ENCODE measurements at places on chromosomes 12 and 14.
A peak's percentile ranks its signal among the peaks of the same experiment; 100 is the strongest.

- DNase-seq, result no peak
Observed at GRCh38 chr12:94180558-94181296, 32.4 kb downstream of the PLXNC1 start.

GRCh38 chr12:54037360-54038283 is 4.8 kb downstream of the HOXC5 start:
- peak; percentile 80 for DNase-seq

- DNase-seq, result no peak
Observed at GRCh38 chr14:77240336-77240915, 30.6 kb downstream of the NGB start.

DNA sequence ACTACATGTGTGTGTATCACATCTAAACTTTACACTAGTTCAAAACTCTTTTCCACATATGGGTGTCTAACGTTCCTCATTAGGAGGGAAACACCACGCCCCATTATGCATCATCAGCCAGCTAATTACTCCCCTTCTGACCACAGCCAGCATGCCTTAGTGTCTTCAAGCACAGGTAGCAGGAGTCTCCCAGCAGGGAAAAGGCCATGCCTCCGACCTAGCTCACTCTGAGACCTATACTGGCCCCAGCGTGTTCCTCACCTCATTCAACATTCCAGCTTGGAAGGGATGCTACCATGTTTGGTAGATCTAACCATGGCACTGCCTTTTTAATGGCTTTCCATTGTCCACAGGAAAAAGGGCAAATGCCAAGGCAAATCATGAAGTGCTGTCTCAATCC is 66.1 kb upstream of the PRB2 start:
- no peak for DNase-seq

DNA sequence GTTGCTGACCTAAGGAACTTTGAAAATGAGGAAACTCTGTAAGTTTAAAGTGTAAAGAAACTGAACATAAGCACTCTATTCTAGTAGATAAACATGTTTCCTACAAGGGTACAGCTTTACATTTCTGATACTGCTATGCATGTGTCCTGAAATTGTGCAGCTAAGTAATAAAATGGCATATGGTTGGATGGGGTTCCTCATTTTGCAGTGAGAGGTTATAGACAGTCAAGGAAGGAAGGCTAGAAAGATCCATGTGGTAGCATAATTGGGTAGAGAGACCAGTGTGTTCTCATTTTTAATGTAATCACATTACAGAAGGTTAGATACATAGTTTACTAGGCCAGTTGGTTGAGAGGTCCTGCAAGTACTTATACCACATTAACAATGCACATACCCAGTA is 477.0 kb downstream of the TMEM121 start:
- no peak for DNase-seq

- no peak for DNase-seq
Observed at GRCh38 chr12:7026854-7027253, 8.6 kb upstream of the LPCAT3 start.

DNA sequence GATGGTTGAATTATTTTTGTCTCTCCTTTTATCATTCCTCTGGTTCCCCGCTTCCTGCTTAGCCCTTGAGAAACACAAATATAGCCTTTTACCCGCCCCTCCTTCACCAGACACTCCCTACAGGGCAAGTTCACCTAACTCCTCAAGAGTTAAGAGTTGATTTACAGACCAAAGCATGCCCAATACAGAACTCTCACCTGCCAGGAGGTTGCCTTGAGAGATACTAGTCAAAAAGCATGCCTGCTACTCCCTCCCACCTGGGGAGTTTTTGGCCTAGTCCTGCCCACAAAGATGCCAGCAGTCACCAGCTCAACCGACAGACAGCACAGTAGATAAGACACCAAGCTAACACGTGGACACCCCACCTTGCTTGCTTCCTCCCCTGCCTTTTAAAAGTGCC is 11.2 kb downstream of the LGMN start:
- no peak for DNase-seq

DNA sequence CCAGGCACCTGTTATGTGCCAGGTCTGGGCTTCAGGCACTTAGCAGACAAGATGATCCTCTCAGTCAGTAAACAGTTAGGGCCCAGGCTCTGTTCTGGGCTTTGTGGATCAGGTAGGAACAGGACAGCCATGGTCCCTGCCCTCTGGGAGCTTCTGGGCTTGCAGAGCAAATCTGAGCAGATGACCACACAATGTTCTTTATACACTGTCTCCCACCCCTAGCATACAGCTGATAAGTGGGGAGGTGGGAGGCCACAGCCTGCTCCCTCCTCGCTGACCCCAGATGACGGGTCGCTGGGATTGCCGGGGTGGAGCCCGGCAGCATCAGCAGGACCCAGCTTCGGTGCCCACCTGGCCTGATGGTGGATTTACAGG is 53.1 kb upstream of the RIN3 start:
- DNase-seq, result no peak

DNA sequence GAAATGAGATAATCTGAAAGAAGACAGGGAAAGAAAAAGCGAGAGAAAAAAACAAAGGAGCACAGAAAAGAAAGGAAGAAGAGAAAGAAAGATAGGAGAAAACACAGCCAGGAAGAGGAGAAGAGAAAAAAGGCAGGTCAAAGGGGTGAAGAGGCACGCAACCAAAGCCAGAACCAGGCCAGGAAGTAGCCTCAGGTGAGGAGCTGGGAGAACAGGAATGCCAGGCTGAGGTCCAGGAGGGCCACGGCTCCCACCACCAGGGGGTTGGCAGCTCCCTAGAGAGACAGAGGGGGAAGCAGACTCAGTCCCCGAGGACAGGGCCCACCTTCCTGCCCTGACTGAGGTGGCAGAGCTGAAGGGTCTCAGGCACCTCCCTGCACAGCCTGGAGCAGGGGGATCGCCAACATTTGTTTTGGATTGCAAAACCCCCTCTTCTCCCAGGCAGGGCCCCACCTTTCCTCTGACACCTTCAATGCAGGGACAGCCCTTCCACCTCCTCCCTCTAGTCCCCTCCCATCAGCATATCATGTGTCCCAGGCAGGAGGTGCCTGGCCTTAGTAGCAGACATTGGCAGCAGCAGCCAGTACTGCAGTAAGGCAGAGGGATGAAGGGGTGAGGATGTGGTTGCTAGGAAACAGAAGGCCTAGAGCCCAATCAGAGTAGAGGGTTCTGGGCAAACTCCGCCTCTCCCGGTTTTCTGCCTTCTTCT is 2.0 kb upstream of the AP1G2 start:
- DNase-seq, result no peak

GRCh38 chr12:79083181-79083580 is 218.6 kb downstream of the SYT1 start:
- DNase-seq, result no peak

DNA sequence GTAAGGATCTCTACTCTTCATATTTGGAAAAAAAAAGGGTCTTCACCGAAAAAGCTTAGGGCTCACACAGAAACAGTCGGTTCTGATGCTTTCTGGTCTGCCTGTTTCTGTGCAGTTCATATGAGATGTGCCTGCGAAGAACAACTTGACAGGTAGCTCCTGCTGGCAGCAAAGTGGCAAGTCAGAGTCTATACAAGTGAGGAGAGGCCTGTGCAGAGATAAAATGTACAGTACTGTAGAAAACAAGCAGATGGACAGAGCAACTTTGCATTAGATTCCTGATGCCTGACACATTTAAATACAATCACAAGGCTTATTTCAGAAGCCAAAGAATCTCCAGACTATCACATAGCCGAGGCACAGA is 936.0 kb downstream of the DIO2 start:
- DNase-seq, result no peak

GRCh38 chr14:29805415-29806123 is 122.1 kb downstream of the PRKD1 start:
- DNase-seq, result no peak

DNA sequence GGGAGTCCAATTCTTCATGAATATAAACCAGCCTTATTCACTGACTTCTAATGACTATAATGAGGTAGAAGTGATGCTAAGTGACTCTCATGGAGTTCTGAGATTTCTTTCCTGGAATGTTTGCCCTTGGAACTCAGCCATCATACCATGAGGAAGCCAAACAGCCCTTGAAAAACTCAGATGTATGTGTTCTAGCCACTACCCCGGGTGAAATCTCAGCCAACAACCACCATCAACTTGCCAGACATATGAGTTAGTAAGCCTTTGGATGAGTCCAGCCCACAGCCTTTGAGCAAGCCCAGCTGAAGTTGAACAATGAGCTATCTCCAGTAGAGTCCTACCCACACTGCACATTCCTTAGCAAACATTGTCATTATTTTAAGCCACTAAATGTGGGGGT is 149.5 kb downstream of the SLC6A15 start:
- DNase-seq, result no peak

- DNase-seq, result no peak
Observed at GRCh38 chr12:12671850-12672660, 23.9 kb downstream of the GPR19 start.

- DNase-seq, result no peak
Observed at GRCh38 chr14:61101803-61102548, 120.9 kb downstream of the SLC38A6 start.

DNA sequence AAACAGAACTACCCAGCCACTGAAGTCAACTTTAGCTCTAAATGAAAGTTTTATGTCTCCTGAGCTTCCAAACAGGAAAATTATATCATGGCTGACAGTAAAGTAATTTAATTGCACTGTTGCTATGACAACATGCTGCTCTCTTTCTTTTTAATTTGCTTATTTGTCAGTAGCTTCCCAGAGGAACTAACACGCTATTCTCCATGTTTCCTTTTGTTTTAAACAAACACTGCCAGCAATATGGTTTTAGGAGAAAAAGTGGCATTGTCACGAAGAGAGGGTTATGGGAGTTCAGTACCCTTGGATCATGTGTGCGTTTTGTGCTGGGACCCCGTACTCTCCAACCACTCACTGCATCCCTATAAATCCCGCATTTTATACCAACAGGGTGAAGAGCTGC is 1.9 kb downstream of the FOXN3 start:
- DNase-seq, result no peak

DNA sequence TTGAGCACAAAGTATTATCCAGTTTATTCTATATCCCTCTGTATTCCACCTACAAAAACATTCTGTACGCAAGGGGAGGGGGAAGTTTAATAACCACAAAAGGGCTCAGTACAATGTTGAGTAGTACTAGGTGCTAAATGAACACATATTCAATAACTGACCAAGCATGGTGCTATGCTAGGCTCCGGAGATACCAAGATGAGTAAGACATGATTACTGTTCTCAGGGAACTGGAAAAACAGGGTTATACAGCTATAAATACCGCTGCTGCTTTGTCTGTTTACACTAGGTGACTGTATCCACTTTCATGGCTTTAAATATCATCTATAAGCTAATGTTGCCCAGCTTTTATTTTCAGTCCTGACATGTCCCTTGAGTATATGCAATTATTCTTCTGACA is 135.8 kb downstream of the INSM2 start:
- no peak for DNase-seq

GRCh38 chr14:55075628-55076175 is 24.3 kb downstream of the MAPK1IP1L start:
- DNase-seq, result no peak

- no peak for DNase-seq
Observed at GRCh38 chr12:93042283-93042682, 113.2 kb upstream of the EEA1 start.

GRCh38 chr12:2411616-2412304 is 359.0 kb downstream of the CACNA1C start:
- DNase-seq, result no peak

DNA sequence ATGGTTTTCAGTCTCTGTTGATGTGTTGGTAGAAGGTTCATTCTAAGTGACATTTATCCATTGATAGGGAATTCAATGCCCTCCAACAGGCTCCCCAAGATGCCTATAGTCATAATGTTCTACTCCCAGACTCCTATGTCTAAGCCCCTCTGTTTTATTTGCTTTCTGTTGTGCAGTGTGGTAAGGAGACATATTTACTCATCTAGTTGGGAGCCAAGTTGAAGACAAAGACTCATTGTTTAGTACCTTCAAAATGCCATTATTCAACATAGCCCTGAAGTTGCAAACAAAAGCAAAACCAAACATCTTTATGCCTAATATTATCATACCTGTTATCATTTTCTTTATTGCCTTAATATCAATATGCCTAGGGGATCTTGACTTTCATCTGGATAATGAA is 302.1 kb downstream of the RMST start:
- DNase-seq, result no peak

DNA sequence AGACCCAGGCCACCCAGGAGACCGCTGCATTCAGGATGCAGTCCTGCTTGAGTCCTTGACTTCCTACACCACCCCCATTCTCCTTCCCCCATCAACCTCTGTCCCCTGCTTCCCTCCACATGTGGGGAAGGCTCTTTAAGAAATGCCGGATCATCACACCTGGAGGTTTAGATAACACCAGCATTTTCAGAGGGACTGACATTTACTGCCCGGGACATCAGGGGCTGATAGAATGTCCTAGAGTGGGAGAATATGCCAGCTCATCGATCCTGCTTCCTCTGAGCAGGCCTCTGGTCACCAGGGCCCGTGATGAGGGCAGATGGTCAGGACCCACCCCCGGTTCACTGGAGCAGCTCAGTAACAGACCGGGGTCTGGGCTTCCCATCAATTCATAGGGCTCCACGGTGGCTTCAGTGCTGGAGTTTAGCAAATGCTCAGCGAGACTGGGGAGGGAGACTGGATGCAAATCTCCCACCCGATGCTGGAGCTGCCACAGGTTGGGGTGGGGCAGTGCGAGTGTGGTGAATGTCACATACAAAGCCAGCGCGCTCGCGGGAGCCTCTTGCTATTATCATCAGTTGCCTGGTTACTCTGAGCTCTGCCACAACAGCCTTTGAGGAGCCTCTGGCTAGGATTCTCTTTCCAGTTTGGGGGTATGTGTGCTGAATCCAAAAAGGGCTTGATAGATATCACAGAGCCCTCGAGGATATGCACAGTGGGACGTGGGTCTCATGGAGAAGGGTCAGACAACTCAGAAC is 111.6 kb downstream of the RBM19 start:
- DNase-seq, result no peak

DNA sequence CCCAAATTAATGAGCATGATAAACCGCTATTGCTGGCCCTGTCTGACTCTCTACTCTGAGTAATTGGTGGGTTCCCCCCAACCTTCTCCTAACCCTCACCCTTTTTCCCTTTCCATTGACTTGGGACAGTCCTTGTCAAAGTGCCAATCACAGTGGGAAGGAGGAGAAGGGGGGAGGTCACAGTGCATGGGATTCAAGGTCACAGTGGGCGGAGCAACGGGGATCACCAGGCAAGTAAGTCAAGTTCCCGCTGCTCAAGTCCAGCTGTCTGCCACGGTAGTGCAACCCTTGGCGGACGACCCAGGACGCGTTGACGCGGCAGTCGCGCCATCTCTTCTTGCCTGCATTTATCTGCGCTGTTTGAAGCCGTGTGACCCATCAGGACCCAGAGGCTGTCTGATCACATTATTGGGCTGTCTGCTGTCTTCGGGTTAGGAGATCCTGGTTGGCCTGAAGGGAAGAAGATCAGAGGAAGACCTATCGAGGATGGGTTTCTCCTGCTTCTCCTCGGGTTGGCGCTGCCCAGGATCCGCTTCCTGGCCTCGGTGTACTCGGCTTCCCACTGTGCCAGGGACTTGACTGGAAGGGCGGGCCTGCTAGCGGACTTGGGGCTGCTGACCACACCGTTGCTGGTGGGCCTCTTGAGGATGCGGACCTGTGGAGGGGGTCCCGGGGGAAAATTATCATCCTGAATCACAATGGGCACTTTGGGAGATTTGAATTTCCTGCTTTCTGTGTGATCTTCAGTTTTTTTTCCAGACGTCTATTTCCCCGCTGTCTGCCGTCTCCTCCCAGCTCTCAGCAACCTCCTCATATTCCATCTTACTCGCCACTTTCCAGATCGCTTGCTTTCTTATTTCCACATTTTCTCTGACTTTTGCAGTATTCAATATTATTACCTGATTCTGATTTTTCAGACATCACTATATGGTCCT is 3.1 kb upstream of the MDM2 start:
- no peak for DNase-seq

GRCh38 chr12:25687226-25687625 is 134.1 kb upstream of the LMNTD1 start:
- no peak for DNase-seq

- no peak for DNase-seq
Observed at GRCh38 chr12:47740606-47741339, 15.5 kb upstream of the ENDOU start.
